ENCODE measurements at places on chromosomes 7 and 10.

- ATAC-seq, result no peak
Observed at GRCh38 chr7:128366300-128366699, 4.8 kb upstream of the PRRT4 start.

- ATAC-seq, result no peak
Observed at GRCh38 chr7:1160670-1161021, 650 bp upstream of the ZFAND2A start.

- no peak for ATAC-seq
Observed at GRCh38 chr7:120052884-120053382, 220.0 kb upstream of the KCND2 start.

DNA sequence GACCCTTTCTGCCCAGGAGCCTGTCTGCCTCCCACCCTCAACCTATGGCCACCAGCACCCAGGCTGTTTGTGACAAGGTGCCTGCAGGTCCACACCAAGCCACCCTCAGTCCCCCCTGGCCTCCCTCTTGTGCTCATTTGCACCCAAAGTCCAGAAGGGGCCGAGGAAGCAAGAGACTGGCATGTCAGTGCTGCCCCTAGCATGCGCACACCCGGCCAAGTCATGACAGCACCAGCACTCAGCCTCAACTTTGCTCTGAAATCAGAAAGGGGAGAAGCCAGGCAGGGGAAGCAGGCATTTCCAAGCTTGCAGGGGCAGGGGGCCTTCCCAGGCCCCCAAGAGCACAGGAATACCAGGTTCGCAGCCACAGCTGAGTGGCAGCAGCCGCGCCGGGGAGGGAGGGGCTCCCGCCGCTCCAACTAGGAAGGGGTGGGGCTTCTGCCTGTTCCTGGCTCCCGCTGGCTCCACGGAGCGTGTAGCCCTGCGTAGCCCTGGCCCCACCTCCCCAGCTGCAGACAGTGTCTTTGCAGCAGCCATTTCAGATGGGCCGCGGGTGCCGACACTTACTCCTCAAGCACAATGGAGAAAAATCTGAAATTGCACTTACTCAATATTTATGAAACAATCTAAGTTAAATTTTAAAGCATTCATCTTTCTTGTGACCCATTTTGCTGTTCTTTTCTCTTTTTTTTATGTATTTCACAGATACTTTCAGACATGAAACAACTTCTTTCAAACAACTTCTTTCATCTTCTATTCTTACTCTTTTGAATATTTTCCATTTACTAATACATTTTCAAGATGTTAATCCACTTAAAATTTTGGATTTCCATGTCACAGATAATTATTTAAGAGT lies 54.9 kb upstream of the ABCB5 start:
- no peak for ATAC-seq

- ATAC-seq, result no peak
Observed at GRCh38 chr10:77289027-77289501, 348.5 kb downstream of the KCNMA1 start.

GRCh38 chr7:29998489-29998888 lies 8.9 kb upstream of the SCRN1 start:
- no peak for ATAC-seq

DNA sequence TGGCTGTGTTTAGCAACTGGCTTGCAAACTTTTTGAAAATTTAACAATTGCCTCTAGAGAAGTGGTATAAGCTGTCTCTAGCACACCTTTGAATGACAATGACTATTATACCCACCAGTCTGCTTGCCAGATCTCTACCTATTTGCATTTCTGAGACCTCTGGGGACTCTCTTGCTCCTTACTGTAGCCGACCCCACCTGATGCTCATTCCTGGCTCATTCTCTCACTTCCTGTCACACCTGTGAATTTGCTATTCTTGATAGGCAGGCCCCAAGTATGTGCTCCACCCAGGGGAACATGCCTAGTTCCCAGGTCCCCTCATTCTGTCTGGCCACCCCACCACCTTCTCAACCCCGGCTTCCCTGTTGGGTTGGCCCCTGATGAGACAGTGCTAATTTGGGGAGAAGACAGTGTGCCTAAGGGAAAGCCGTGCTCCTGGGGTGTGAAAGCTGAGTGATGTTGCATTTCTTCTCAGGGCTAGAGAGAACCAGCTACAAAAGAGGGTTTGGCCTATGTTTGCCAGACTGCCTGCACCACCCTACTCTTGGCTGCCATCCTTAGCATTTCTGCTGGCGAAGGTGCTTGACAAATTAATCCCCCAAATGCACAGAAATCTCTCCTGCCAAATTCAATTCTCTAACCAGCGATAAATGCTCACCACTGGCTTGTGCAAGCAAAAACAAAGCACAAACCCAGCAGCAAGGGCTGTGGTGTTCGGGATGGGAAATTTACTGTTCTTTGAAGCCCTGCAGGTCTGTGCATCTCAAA lies 138.2 kb downstream of the RPS24 start:
- no peak for ATAC-seq

- no peak for ATAC-seq
Observed at GRCh38 chr10:77586719-77587415, 50.7 kb downstream of the KCNMA1 start.

GRCh38 chr7:87056346-87056745 lies 3.1 kb downstream of the ELAPOR2 start:
- no peak for ATAC-seq

- no peak for ATAC-seq
Observed at GRCh38 chr7:124062171-124062570, 29.3 kb upstream of the TMEM229A start.

DNA sequence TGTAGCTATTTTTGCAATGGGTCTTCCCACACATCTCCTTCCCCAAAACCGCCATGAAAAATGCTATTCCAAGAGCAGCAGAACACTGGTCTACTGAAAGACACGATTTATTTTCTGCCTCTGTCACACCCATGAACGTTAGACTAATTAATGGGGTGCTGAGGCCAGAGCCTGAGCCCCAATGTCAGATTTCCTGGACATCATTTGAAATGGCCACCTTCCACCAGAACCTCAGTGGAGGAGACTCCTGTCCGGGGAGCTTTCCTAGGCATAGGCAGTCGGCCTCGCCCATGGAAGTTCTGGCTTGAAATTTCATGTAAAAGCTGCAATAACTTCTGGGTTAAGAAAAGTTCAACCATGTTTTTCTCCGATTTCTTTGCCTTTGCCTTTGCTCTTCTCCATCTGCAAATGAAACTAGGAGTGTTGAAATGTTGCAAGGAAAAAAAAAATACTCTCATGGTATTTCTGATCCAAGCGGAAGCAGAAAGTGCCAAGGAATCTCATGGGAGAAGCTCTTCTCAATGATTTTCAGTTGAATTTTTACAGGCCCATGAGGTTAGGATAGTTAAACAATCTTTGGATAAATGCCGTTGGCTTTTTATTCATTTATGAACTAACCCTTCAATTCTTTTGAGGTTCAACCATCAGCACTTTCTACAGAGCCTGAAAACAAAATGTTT lies 570.8 kb upstream of the MGMT start:
- no peak for ATAC-seq
